ENCODE measurements at places on chromosomes 2 and 18. TPM values are rescaled to one million over a fixed set of nuclear protein-coding genes. Genes with fewer than 3 reads are reported as not detected.

Gene FBXO41
- 3.8 TPM for total RNA-seq

- H3K4me1 ChIP-seq = peaks cover 15% of the 10 kb centered on the region
- no peak overlapping the region for H3K4me3 ChIP-seq
- peaks cover 27% of the 10 kb centered on the region for H3K27me3 ChIP-seq
- no peak for DNase-seq
- H3K36me3 ChIP-seq = no peaks in the 10 kb centered on the region
Measured at GRCh38 chr2:238853218-238853617, 5.3 kb downstream of the TWIST2 start.

DNA sequence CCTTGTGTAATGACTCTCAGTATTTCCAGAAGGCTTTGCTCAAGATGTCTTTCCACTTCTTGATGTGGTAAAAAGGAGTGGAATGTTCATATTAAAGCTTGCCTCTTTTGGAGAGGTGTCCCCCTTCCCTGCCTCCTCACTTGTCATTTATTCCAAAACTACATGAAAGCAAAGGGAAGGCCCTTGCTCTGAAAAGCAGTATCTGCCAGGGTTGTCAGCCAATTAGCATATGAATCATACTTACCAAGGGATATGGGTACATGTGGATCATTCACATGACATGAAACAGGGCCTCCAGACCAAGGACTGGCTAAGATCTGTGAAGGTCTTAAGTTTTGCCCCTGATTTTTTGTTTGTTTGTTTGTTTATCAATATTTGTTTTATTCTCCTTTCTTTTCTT, 31.3 kb downstream of the ANXA4 start:
- H3K36me3 ChIP-seq = no peaks in the 10 kb centered on the region
- no peak for DNase-seq
- H3K4me1 ChIP-seq = peaks cover 52% of the 10 kb centered on the region
- peak overlapping the region; percentile 85 for H3K27ac ChIP-seq

DNA sequence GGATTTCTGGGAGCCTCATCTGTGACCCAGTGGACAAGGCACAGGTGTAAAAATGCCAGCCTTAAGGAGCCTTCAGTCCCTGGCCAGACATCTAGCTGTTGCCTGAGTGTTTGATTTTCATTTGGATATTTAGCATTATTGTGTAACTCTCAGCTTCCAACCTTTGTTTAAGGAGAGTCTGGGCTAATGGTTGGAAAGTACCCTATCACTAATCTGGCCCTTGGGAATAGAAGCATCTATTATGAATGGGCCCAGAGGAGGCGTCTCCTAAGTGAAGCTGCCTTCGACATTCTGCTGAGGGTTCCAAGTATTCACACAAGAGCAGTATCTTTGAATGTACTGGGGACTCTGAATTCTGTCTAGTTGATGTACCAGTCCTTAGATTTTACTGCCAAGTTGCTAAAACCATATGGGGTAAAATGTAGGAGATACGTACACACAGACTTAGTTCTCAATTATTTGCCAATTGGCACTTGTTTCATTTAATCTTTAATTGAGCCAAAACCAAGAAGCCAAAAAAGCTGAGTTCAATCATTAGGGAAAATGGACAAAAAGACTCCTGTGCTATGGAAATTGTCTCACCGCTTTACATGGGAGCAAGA, 7.2 kb upstream of the ANKRD29 start:
- no peak overlapping the region for H3K27ac ChIP-seq
- no peak for DNase-seq
- peaks cover 4% of the 10 kb centered on the region for H3K4me1 ChIP-seq
- no peak overlapping the region for H3K4me3 ChIP-seq

Gene RBKS
- 2.9 TPM for total RNA-seq

GRCh38 chr2:140657657-140658056, 1473.2 kb downstream of the LRP1B start:
- no peak for DNase-seq
- H3K36me3 ChIP-seq = no peaks in the 10 kb centered on the region
- no peaks in the 10 kb centered on the region for H3K27me3 ChIP-seq
- H3K4me1 ChIP-seq = no peaks in the 10 kb centered on the region
- H3K4me3 ChIP-seq = no peak overlapping the region
- no peak overlapping the region for H3K27ac ChIP-seq

DNA sequence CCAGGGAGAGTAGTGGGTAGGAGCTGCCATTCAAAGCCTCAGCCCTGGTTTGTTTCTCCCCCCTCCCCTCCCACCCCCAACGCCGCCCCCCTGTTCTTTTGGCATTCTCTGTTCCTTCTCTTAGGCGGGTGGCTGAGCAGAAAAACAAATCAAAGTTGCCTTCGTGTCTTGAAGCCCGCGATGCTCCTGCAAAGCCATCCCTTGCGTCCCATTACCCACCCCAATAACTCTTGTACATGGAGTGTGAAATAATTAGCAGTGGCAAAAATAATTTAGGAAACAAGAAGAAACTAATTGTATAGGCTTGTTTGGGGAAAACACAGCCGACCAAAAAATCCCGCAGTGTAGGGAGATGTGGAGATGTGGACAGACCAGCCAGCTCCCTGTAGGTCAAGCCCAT, 59.6 kb downstream of the CELF4 start:
- no peaks in the 10 kb centered on the region for H3K27me3 ChIP-seq

- H3K4me3 ChIP-seq = no peak overlapping the region
- no peaks in the 10 kb centered on the region for H3K27me3 ChIP-seq
- no peaks in the 10 kb centered on the region for H3K4me1 ChIP-seq
- peak; percentile 74 for DNase-seq
- no peak overlapping the region for H3K27ac ChIP-seq
Measured at GRCh38 chr2:43328133-43328532, 101.7 kb upstream of the ZFP36L2 start.

DNA sequence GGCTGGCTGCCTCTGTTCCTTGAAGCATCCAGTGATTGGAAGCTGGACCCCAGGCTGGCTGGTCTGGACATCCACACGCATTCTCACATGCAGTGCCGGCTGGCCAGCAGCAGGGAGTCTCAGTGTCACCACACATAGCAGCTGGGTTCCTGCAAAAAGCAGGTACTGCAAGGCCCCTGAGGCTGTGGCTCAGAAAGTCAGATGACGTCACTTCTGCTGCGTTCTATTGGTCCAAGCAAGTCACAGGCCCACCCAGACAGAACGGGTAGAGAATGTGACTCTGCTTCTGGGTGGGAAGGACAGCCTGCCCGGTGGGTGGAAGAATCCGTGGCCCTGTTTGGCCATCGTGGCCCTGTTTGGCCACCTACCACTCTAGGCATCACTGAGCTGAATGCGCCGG, 51.3 kb upstream of the SPP2 start:
- peak; percentile 23 for DNase-seq
- H3K4me3 ChIP-seq = no peak overlapping the region
- peaks cover 7% of the 10 kb centered on the region for H3K27me3 ChIP-seq
- no peaks in the 10 kb centered on the region for H3K4me1 ChIP-seq

DNA sequence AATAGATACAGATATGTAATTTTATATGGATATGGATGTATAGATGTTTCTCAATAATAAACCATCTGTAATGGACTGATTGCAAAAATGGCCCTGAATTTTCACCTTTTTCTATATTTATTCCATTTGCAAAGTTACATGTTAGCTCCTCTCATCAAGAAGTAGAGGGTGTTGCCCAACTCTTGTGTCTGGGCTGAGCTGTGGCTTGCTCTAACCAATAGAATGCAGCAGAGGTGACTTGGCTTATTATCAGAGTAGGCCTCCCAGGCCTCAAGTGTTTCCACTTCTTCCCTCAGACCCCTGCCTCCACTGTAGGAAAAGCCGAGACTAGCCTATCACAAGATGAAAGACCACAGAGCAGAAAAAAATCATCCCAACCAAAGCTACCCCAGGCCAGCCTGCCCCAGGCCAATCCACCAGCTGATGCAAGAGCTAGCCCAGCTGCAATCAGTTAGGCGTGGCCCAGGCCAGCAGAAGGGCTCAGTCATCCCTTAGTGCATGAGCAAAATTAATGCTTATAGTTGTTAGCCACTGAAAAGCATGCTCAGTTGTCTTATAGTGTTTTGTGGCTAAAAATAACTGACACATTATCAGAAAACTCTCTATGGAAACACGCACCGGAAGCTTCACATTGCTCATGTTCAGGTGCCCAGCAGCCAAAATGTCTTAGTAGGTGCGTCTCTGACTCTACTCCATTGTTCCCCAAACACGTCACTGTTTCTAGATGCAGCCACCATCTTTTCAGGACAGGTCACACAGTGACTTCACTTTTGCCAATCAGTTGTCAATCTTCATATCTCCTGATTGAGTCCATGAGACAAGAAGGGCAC, 464.0 kb downstream of the FBXO15 start:
- no peaks in the 10 kb centered on the region for H3K4me1 ChIP-seq
- H3K27me3 ChIP-seq = no peaks in the 10 kb centered on the region

GRCh38 chr2:240296104-240296406, 139.4 kb upstream of the GPC1 start:
- H3K27me3 ChIP-seq = no peaks in the 10 kb centered on the region
- H3K27ac ChIP-seq = no peak overlapping the region
- no peak overlapping the region for H3K4me3 ChIP-seq

Gene CD207
- total RNA-seq = not detected

DNA sequence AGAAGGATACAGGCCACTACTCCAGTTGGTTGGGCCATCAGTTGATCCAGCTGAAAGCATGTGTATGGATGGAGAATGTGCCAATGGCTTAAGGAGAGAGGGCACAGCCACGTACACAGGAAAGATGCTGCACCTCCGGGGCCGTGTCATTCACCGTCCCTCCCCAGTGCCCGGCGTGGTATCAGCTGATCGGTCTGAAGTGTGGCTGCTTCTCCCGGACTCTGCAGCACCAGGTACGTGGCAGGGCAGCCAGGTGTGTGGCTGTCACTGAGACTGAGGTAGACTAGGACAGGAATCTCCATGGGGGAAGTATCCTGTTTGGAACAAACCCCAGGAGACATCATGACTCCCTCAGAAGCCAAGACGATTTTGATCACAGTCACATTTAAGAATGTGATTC, 4.2 kb upstream of the ERFE start:
- no peaks in the 10 kb centered on the region for H3K36me3 ChIP-seq
- no peak overlapping the region for H3K4me3 ChIP-seq
- H3K27me3 ChIP-seq = no peaks in the 10 kb centered on the region
- no peak overlapping the region for H3K27ac ChIP-seq

GRCh38 chr2:106792671-106793070, 93.3 kb downstream of the ST6GAL2 start:
- no peak overlapping the region for H3K4me3 ChIP-seq
- no peaks in the 10 kb centered on the region for H3K27me3 ChIP-seq
- no peak overlapping the region for H3K27ac ChIP-seq
- no peak for DNase-seq
